ENCODE measurements at places on chromosomes 3 and 15.

GRCh38 chr3:139187154-139187553 lies 142.5 kb upstream of the PRR23C start:
- no peak for DNase-seq

- DNase-seq: no peak
These were observed 465.8 kb downstream of the FOXP1 start for GRCh38 chr3:71117572-71118247.

DNA sequence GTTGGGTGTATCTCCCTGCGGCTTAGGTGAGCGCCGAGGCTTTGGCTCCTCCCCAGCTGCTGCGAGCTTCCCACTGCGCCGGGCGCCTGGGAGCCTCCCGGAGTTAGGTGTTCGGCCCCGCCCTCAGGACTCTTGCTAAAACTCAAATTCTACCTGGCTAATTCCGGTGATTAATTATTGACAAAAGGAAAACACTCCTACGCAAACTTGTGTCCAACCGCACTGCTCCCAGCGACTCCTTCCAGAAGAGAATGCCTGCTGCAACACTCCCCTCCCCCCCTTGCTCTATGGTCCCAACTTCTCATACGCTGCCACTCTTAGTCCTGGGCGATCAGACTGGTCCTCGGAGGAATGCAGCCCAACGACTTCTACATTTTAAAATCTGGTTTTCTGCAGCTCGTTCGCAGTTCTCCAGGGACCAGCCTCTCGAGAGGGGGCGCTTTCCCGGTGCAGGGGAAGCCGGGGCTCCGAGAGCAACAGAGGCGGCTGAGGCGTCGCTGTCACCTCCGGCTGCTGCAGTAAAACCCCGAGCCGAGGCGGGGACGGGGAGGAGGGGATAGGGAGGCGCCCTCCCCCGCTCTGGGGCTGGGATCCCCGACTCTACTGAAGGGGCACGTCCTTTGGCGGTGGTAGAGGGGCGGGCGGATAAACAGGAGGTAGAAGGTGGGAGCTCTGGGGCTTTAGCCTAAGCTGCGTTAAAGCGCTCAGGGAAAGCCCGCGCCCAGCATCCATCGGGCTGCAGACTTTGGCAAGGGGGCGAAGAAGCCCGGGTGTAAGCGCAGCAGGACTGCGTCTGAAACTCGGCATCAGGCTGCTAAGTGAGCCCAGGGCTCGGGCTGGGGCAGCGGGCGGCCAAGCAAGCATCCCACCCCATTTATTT lies at the start of gene SPTSSB:
Gene SPTSSB (minus strand): TSS at position 77 of the 880 bp plus-strand sequence. CDS start 25,194 bp downstream, outside the sequence.
- peak; percentile 83 for DNase-seq

DNA sequence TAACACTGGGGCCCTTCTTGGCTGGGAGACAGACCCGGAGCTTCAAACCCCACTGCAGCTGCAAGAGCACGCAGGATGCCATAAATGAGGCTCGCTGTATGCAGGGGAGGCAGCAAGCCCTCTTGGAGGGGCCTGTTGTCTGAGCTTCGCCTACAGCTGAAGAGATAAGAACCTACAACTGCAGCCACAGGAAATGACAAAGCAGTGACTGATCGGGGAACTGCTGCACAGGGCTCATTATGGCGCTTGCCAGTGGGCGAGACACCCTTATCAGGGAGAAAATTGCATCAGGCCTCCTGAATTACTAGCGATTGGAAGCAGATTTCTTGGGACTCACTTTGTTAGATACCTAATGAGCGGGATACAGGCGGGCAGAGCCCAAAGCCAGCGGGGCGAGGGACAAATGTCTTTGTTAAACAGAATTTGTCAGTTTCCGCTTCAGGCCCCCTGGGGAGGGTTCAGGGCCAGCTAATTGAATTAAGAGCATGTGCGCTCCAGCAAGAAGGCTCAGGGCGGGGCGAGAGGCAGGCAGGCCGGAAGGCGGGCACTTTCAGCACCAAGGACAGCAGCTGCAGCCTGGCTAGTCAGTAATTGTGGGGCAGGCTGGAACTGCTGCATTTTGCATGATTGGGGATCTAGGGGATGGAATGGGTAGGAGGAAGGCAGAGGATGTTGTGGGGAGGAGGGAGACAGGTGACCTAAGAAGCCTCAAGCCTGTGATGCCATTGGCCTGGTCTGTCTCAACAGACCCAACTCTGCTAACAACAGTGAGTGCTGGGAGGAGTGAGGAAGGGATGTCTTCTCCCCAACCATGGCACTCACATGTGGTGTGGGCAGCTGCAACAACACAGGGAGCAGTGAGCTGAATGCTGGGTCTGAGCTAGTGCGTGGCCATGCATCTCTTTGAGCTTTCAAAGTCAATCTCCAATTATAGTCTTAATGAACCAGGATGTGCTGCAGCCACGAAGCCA lies 55.3 kb downstream of the CCDC33 start:
- DNase-seq: peak; percentile 97

- DNase-seq: no peak
These were observed 364.9 kb downstream of the NR2F2 start for GRCh38 chr15:96695426-96695825.

- no peak for DNase-seq
These were observed 965.9 kb upstream of the ROBO1 start for GRCh38 chr3:80733522-80734176.

GRCh38 chr3:38097446-38098375 lies 39.2 kb downstream of the ACAA1 start:
- DNase-seq: no peak

GRCh38 chr15:76991048-76991447 lies 3.9 kb upstream of the PSTPIP1 start:
- DNase-seq: no peak

- no peak for DNase-seq
These were observed 62.9 kb upstream of the LRRFIP2 start for GRCh38 chr3:37237252-37237651.

DNA sequence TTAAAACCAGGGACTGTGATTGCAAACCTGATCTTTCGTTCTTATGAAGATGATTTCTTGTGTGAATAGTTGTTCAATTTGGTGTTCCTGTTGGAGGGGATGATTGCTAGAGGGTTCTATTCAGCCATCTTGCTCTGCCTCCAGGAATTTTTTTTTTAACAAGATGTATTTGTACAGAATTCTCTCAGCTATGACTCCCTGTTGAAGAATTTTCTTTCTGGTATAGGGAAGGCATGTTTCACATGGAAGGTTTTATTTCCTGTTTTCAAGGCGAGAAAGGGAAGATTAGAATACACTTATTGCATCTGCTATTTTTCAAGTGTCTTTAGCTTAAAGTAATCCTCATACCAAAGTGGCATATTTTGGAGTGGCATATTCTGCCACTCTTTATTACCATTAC lies 5.6 kb upstream of the LRRC34 start:
- DNase-seq: no peak

DNA sequence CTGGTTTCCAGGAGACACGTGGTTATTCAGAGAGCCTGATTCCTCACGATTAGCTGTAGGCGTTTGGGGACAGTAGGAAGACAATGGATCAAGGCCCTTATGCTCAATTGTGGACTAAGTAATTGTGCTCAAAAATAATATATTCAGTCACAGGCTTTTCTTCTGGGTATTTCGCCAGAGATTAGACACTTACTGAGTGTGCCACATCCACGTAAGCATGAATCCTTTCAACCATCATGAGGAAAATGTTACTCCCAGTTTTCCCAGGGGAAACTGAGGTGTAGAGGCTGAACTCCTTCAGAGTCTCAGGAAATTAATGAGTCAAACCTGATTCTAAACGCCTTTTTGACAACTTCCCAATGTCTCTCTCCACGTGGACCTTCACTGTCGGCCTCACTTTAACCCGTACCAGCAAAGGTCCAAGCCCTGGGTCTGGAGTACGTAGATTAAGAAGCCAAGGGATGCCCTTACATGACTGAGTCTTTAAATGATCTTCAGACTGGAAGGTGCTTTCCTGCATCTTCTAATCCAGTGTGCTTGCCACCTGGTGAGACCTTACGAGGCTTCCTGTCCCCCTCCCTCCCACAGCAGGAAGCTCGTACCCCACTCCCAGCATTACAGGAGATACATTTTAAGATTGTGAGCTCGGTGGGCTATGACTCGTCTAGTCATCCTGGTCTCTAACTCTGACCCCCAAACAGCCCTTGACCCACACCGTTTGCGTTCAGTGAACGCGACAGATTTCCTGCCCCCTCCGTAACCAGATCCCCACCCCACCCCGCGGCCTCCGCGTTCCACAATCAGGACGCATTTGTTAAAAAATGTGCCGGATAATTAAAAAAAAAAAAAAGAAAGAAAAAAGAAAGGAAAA lies 1.7 kb downstream of the PKM start:
- no peak for DNase-seq

All from neural progenitor cell (in vitro differentiated cells).